AG04450 (cell line): ENCODE measurements at places on chromosomes 1 and 21.

- no peak for DNase-seq
Measured at GRCh38 chr21:41006636-41007035, 159.7 kb upstream of the DSCAM start.

GRCh38 chr21:27391990-27392389, 425.1 kb upstream of the ADAMTS5 start:
- DNase-seq: no peak

GRCh38 chr1:8873506-8874229, 4.8 kb downstream of the ENO1 start:
- peak; percentile 84 for DNase-seq

- no peak for DNase-seq
Measured at GRCh38 chr1:147567594-147568381, 26.5 kb downstream of the BCL9 start.

GRCh38 chr1:10662824-10663677, 133.4 kb downstream of the CASZ1 start:
- DNase-seq: no peak

DNA sequence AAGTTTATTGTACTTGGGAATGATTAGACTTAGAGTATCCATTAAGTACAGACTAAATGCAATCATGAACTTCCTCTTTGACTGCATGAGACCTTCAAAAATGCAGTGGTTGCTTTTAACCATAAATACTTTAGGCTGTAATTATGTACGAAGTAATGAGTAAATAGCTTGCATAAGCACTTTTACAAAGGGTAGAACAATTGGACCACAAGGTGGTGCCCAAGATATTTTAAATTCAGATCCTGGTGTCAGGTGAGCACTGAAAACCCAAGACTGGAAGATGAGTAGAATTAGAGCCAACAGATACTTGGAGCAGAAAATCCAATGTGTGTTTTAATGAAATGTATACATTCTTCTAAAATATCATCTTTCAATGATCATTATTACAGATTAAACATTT, 43.4 kb upstream of the RHOU start:
- no peak for DNase-seq

DNA sequence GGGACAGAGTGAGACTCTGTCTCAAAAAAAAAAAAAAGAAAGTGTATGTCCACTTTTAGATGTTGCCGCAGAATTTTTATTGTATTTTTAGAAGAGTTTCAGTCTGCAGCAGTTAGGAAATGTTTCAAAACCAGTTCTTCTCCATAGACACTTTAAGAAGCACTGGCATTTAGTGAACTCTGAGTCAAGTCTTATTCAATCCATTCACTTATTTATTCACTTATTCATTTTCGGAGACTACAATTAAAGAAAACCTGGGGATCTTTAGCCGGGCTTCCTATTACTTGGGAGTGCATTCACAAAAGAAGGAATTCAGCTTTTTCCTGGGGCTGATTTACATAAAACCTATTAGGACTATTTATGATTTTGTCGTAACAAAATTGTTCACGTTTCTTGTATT, 12.3 kb downstream of the RCAN3 start:
- no peak for DNase-seq

GRCh38 chr1:226373376-226373775, 34.5 kb downstream of the PARP1 start:
- DNase-seq: no peak

GRCh38 chr1:22208268-22208972, 65.5 kb upstream of the WNT4 start:
- no peak for DNase-seq

- no peak for DNase-seq
Measured at GRCh38 chr1:184393962-184394361, 7.1 kb downstream of the C1orf21 start.

GRCh38 chr1:228825840-228826484, 90.7 kb downstream of the RHOU start:
- no peak for DNase-seq

GRCh38 chr1:90317628-90318027, 322.7 kb downstream of the ZNF326 start:
- no peak for DNase-seq

GRCh38 chr1:64114012-64114525, 89.4 kb upstream of the UBE2U start:
- DNase-seq: no peak

GRCh38 chr1:205962821-205963221, 19.6 kb upstream of the SLC26A9 start:
- DNase-seq: no peak

DNA sequence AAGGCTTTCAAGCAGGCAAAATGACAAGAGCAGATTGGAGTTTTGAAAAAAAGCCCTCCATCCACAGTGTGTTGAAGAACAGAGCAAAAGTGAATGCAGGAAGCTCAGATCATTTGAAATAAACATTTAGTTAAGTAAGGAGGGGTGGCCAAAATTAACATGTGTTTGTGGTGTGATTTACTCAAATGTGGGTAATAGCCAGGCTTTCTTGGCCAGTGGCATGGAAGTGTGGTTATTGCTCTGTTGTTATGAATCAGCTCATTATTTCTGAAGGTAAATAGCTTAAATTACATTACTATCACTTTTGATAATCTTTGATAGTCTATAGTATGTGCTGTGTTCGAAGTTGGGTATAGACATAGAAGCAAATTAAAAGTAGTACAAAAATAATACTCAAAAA, 485.9 kb downstream of the LMO4 start:
- no peak for DNase-seq

GRCh38 chr1:153509729-153510354, 25.9 kb downstream of the S100A6 start:
- DNase-seq: no peak

- no peak for DNase-seq
Measured at GRCh38 chr1:19442154-19443096, 42.9 kb downstream of the CAPZB start.

- DNase-seq: no peak
Measured at GRCh38 chr1:95509989-95510388, 276.0 kb downstream of the RWDD3 start.

DNA sequence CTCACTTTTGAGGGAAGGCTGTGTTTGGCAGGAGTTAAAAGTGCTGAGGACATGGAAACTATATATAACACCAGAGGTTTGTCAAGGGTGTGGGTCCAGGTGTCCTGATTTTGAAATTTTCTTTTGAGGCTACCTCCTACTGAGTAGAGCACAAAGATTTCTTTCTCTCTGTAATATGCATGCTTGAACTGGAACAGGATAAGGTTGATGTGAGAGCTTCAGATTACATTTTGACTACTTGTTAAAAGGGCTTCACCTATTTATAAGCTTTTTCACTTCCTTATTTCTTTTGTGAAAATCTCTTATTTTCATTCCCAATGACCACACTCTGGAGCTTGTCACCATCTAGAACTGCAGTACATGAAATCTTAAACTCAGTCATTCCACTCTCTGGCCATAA, 59.8 kb upstream of the PLA2G4A start:
- DNase-seq: no peak

DNA sequence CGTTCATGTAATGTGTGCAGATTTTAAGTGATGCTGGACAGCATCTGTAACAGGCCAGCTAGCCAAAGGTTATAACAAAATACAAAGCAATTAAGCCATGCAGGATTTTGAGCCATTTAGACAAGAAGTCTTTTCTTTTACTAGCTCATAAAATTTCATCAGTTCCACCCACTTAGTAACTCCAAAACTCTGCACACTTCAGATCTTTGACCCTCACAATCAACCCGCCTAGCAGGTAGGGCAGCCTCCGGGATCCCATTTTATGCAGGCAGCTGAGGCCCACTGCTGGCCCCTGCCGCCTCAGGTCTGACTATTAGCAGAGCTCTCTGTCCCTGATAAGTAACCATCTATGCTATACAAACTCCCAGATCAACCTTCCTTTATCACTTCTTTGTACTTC, 9.2 kb downstream of the LBR start:
- DNase-seq: no peak

- no peak for DNase-seq
Measured at GRCh38 chr1:234694661-234695060, 84.7 kb upstream of the IRF2BP2 start.

GRCh38 chr1:225917536-225917935, 6.5 kb downstream of the PYCR2 start:
- DNase-seq: no peak

DNA sequence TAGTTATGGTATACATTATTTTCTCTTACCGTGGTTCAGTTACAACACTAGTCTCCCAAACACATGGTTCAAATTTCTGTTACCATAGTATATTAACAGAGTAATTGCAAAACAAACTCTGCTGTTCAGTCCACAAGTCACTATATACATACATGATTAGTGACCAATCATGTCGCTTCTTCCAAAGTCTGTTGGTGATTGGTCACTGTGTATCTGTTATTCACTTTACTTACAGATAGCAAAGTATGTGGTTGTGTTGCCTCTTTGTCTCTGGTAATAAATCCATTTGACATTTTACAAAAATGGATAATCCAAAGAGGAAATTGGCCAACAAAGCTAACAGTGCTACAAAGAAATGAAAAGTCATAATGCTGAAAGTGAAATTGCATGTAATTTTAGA, 107.2 kb downstream of the RABGAP1L start:
- DNase-seq: no peak

DNA sequence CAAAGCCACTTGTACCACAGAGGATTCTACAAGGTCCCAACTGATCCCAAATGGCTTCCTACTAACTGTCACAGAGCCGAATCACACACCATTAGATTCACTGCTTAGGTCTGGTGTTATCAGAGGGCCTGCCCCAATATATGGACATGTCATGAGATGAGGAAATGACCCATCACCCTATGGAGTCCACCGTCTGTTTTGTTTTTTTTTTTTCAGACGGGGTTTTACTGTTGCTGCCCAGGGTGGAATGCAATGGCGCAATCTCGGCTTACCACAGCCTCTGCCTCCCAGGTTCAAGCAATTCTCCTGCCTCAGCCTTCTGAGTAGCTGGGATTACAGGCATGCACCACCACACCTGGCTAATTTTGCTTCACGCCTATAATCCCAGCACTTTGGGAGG, 83.8 kb upstream of the ETS2 start:
- DNase-seq: no peak

DNA sequence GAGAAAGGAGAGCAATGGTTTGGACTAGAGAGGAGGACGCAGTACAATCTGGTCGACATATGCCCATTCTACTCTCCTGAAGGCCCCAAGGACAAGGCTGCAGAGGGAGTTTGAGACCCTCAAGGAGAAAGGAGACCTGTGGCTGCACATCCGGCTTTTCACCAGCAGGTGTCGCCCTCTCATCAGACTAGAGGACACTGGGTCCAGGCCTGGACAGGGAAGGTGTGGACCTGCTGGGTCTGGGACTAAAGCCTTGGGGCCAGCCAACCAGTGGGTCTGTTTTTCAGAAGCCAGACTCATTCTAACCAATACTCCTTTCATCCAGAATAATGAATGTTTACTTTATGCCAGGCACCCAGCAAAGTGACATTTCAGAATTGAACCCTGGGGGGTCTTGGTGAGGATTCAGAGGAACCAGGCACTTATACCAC, 5.0 kb downstream of the SRARP start:
- no peak for DNase-seq

DNA sequence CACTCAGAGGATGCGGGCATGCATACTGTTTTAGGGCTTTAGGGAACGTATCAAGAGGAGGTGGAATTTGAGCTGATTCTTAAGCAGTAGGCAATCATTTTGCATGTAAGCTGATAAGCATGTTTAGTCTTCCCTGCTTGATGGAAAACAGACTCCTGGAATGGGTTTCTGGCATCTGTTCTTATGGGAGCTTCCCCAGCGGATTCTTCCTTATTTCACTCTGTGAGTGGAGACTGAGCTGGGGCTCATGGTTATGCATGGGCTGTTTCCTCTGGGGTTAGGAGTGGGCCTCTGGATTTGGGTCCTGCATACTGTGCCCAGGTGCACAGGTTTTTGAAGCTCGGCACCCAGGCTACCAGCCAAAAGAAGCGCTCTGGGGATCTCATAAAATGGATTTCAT, 93.4 kb downstream of the DIRAS3 start:
- DNase-seq: no peak

DNA sequence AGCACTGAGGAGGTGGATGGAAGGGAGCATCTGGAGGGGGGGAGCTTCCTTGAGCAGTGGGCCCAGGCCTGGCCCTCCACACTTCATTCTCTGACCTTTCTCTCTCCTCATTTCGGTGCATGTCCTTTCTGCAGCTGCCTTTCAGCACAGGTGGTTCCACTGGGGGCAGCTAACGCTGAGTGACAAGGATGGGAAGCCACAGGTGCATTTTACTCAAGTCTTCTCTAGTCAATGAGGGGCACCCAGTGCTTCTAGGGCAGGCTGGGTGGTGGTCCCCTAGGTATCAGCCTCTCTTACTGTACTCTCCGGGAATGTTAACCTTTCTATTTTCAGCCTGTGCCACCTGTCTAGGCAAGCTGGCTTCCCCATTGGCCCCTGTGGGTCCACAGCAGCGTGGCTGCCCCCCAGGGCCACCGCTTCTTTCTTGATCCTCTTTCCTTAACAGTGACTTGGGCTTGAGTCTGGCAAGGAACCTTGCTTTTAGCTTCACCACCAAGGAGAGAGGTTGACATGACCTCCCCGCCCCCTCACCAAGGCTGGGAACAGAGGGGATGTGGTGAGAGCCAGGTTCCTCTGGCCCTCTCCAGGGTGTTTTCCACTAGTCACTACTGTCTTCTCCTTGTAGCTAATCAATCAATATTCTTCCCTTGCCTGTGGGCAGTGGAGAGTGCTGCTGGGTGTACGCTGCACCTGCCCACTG, 43.2 kb downstream of the YARS1 start:
- no peak for DNase-seq

- DNase-seq: no peak
Measured at GRCh38 chr1:171984850-171985485, 143.7 kb downstream of the DNM3 start.

- no peak for DNase-seq
Measured at GRCh38 chr1:50977575-50978143, 7.6 kb downstream of the CDKN2C start.

DNA sequence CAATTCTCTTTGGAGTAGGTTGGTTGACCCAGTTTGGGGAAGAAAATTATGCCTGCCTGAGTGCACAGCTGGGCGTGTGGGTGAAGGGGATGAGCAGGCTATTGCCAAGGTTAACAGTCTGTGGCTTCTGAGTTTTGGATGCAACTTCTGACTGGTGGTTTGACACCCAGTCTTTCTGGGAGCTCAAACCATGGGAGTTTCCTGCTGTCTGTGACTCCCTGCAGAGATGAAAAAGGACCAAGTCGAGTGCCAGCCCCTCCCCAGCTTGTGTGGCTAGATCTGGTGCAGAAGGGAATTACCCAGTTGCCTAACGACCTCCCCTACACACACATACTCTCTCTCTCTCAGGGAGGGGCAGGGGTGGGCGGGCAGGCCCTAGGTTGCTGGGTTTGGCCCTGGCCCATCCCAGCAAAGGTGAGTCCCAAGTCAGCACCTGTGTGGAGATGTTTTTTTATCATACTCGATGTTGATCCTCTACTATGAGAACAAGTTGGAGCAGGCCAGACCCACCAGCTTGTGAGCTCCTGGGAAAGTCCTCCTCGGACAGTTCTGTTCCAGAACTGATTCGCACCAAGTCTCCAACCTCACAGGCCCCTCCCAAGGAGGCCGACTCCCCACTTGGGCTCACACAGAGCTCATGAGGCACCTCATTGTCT, 28.2 kb downstream of the PKP1 start:
- DNase-seq: no peak
